H4 (cell line): ENCODE measurements at places on chromosomes 11 and 22. TPM values are rescaled to one million over a fixed set of nuclear protein-coding genes. Genes with fewer than 3 reads are reported as not detected.

BBOX1 gene
- total RNA-seq: 0.29 and 0.45 TPM in 2 replicates

- DNase-seq: no peak
Observed at GRCh38 chr11:112024178-112024772, 933 bp upstream of the DLAT start.

DNA sequence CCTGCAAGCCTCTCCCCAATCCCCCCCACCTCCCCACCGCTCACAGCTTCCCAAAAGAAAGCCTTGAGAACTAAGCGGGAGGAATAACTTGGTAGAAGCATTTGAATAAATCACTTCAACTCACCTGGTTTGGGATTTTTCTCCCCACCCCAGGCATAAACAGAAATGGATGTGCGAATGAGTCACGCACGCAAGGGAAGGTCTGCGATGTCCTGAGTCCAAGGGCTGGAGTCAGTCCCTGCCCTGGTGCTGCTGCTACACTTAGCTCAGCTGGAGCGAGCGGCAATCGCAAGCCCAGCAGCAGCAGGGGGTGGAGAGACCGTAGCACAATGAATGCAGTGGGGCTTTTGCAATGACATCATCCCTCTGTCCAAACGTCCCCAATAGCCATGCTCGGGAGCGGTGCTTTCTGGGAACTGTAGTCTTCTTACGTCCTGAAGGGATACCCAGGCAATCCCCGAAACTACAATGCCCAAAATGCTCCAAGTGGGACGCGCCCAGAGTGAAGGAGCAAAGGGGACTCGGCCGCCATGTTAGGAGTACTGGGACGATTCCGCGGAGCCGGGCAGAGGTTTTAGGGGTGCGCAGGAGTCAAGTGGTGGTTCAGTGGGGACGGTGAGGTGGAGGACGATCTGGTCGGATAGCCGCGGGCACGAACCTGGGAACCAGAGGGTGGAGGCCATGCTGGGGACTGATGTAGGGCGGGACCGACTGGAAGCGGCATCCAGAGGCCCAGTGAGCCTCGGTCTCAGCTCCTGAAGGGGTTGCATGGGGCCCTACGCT is at the start of gene RAB30:
Gene RAB30 (minus strand): TSS at position 331 of the 783 bp plus-strand sequence. CDS start 74,581 bp downstream, outside the sequence.
- peak; percentile 99 for DNase-seq

- DNase-seq: no peak
Observed at GRCh38 chr11:33658195-33658900, 42.3 kb downstream of the C11orf91 start.

DNA sequence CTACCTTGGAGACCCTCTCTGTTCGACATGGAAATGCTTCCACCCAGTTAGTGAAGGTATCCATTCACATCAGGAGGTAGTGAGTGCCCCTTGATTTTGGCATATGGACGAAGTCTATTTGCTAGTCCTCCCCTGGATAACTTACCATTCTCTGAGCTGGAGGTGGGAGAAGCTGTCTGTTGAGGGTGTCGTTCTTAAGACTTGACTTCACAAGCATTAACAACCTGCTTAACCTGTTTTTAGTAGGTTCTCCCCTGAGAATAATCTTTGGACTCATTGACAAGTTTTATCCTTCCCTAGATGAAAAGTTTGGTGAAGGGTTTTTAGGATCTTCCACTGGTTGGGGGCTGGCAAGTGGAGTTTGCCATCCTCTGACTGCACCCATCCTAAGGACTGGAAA is 1053.8 kb upstream of the CNTN5 start:
- DNase-seq: no peak

GRCh38 chr11:45615182-45615792 is 50.1 kb downstream of the CHST1 start:
- no peak for DNase-seq

- DNase-seq: no peak
Observed at GRCh38 chr11:44268614-44269080, 41.3 kb downstream of the ALX4 start.

DNA sequence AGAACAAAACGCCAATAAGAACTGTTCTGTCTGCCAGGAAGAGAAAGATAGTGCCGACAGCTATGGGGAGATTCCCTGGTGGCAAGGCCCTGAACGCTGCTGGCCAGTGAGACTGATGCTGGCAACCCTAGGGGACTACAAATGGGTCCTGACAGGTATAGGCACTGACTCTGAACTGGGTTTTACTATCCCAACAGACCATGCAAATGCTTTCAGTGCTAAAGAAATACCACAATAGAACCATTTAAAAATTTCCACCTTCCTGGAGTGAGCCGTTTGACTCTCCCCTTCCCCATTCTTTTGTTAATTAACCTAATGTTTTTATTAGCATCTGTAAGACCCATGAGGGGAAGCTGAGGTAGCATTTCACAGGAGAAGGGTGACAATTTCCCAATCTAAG is 25.7 kb downstream of the USP28 start:
- DNase-seq: no peak

DNA sequence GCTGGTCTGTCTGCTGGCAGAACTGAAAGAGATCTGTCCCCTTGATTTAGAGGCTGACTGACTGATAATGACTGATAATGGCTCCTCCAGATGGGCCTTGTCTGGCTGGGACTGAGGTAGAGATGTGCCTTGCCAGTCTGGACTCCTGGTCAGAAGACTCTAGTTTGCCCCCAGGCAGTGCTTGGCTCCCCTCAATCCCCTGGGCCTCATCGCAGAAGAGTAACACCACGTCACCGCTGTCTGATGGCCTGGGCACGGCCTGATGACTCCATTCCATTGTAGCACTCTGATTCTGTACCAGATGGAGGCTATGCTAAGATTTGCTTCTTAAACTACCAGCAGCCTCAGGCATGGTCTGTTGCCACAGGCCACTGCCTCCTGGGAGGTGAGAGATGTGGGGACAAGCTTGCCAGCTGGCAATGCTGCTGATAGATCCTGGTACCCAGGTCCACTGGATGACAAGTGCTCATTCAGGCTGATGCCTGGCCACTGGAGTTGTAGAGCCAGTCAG is 19.1 kb downstream of the CYB5R2 start:
- no peak for DNase-seq

DNA sequence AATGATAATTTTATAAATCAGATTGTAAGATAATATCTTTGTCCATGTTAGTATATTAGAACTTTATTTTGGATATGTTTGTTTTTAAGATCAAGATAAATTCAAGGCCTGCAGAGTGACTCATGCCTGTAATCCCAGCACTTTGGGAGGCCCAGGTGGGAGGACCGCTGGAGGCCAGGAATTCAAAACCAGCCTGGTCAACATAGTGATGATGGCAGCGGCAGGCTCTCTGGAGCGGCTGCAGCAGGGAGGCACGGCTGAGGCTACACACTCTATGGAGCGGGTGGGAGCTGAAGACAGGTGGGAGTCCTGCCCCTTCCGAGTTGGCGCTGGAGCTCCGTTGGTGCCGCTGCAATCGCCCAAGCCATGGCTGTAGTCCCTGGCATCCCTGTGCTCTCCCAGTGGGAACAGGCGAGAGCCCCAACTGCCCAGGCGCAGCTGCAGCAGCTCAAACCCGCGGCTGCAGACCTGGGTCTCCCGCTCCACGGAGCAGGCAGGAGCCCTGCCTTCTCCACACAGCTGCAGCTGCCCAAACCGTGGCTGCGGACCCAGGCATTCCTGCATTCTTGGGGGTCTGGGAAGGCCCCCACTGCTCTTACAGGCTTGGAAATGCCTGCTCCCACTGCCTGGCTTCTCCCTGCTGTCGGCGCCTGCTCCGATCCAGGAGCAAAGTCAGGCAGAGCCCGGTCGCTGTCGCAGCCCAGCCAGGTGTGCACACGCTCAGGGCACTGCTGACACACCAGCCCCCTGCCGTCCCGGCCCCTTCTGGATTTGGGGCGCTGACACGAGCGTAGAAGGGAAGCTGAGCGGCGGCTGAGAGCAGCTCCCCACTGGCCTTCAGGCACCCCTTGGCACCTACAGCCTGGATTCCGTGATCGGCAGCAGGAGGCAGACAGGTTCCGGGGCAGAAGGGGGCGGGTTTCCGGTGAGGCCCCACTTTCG is 16.7 kb downstream of the C11orf54 start:
- DNase-seq: no peak

DNA sequence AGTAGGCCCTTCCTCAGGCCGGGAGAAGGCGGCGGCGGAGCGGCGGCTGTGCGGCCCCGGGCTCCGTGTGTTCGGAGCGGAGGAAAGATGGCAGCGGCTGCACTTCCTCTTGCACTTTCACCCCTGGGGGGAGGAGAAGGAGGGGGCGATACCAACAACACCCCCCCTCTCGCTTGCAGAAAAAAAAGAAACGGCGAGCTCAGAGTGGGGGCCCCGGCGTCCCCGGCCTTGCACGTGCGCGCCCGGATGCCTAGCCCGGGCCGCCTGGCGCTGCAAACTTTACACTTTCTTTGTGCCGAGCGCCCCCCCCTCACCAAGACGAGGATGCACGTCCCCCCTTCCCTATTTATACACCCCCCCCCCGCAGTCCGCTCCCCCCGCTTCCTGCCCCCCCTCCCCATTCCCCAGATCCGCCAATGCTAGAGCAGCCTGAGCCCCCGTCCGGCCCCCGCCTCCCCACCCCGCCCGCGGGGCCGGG is at the start of gene PATZ1:
Gene PATZ1 (minus strand): TSS at position 92 of the 478 bp plus-strand sequence. CDS start 744 bp downstream, outside the sequence.
- DNase-seq: peak; percentile 62
